MCF 10A (cell line): ENCODE measurements at places on chromosomes 13 and 19.

DNA sequence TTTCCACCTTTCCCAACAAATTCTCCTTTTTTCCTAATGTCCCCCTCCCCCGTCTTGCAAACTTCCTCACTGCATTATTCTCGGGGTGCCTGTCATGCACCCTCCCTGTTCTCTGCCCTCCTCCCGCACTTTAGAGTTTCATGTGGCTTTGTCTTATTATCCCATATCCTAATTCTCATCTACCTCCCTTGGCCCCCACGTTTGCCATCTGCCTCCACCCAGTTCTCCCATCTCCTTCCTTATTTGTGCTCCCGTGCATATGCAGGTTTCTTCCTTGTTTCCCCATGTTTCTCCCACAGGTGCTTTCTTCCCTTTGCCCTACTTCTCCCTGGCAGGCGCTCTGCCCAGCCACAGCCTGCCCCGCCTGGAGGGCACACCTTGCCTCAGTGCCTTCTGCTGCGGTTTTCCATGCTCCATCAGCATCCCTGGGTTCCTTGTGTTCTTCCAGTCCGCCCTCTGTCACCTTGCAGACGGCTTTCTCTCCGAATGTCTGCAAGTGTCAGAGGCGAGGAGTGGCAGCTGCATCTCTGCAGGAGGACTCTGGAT is 1.5 kb downstream of the SPATA13 start:
- DNase-seq, result peak; percentile 3

DNA sequence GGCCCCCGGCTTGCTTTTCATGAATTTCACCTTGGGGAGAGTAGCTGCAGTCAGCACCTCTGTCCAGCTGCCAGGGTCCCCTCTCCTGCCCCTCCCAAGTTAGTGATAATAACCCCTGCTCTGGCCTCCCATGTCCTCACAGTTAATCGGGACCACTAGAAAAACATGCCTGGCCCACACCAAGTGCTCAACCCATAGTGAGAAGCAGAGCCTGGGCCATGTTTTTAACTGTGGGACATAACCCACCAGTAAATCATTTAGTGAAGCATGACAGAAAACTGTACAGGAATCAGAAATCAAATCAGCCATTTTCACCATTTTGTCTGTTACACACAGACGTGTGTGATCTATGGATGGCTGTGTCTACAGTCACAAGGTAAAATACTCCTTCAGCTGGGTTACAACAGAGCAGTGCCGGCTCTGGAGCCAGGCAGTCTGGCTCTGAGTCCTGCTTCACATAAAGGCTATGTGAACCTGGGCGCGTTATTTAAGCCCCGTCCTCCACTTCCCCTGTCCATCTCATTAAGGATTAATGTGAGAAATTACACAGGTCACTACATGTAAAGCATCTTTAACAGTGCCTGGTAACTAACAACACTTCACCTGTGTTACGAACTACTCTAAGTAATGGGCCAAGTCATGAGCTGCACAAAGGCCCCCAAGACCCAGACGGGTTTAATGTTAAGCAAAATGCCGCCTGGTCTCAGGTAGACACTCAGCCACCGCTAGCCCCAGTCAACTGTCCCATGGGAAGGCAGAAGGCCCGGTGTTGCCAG is 7.6 kb upstream of the ECH1 start:
- no peak for DNase-seq

DNA sequence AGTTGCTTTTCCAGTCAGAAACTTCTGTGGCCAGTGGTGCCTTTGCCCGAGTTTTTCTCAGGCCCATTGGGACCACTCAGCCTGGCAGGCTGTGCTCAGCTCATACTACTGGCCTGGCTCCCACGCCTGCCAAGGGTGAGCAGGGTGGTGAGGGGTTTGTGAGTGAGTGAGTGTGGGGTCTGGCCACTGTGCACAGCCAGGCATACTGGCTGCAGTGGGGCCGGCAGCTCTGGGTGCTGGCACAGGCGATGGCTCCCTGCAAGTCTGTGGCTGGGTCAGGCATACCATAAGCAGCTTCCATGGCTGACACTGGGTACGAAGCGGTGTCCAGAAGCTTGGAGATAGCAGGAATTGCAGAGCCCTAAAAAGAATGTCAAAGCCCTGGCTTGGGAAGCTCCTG is 161.0 kb downstream of the SLITRK6 start:
- DNase-seq, result no peak

DNA sequence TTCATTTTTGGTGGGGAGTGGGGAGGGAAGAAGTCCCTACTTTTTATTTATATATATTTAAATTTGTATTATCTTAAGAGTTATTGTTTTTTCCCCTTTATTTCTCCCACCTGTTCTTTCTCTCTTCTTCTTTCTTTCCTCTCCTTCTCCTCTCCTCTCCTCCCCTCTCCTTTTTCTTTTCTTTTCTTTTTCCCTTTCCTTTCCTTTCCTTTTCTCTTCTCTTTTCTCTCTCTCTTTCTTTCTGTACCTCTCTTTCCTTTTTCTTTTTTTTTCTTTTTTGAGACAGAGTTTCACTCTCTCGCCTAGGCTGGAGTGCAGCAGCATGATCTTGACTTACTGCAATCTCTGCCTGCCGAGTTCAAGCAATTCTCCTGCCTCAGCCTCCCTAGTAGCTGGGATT is 1.9 kb downstream of the BCKDHA start:
- no peak for DNase-seq

- DNase-seq, result no peak
Observed at GRCh38 chr19:14070268-14071050, 2.1 kb upstream of the MISP3 start.

GRCh38 chr13:20828539-20829364 is 55.0 kb upstream of the EEF1AKMT1 start:
- peak; percentile 76 for DNase-seq

DNA sequence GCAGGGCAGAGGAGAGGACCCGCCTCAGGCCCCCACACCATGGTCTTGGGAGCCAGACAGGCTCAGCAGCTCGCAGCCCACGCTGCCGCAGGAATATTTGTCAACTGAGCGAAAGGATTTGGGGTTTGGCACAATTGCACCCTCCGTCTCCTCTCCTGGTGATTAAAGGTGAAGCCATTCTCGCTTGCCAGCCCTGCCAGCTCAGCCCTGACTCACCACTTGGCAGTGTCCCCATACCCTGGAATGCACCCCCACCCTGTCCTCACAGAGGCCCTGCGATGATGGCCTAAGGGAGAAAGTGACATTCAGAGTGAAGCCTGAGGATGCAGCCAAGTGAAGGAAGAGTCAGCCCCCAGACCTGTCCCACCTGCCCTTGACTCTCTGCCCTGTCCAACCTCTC is 18.8 kb downstream of the CYTH2 start:
- DNase-seq, result peak; percentile 97

- DNase-seq, result no peak
Observed at GRCh38 chr13:70864731-70865130, 756.5 kb upstream of the KLHL1 start.

DNA sequence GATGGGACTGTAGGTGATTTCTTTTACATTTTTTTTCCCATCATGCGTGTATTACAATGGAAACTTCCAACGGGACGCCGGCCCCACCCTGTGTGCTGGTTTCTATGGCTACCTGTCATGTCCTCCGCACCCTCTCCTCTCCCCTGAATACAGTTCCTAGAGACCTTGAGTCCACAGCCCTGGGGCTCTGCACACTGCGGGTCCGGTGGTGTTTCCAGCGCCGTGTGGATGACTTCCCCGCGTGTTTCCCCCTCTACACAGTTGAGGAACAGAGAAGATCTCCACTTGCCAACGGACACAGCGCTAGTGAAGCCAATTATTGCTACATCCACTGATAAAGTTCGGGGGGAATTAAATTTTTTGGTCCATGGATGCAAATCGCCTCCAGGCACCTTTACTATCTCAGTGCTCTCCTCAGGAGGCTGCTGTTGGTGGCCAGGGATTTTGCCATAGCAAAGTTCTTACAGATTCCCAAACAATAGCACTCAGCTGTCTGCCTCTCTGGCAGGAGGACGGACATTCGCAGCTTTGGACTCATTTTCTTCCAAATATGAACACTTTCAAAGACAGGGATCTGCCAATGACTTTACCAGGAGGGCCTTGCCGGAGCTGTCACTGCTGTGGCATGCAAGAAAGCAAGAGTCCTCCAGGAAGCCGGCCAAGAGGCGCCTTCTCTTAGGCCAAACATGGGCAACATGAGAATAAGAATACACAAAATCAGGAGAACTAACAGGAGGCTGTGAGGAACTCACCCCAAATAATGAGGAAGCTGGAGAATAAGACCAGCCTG is 39.3 kb upstream of the GAS6 start:
- DNase-seq, result no peak

DNA sequence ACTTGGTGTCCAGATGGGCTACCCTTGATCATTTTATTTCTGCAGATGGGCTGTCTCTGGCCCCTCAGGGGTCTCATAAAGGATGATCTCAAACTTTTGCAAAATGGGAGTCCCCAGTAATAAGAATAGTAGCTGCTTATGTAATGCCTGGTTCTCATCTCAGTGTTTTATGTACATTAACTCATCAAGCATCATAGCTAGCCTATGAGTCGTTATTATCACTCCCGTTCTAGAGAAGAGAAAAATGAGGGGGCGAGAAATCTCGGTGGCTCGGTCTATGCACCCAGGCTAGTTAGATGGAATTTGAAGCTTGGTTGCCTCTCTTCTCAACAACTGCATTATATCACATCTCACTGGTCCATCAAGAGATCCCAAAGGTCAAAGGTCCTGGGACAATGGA is 3.4 kb downstream of the CACNG6 start:
- no peak for DNase-seq

GRCh38 chr19:53626486-53626885 is 5.3 kb upstream of the DPRX start:
- DNase-seq, result no peak

- DNase-seq, result peak; percentile 94
Observed at GRCh38 chr13:106471957-106472543, 63.4 kb downstream of the EFNB2 start.

- peak; percentile 55 for DNase-seq
Observed at GRCh38 chr13:86080340-86080995, 281.2 kb upstream of the SLITRK6 start.

- no peak for DNase-seq
Observed at GRCh38 chr19:30634996-30635975, 263.1 kb downstream of the ZNF536 start.

GRCh38 chr13:109162248-109163036 is 533.0 kb downstream of the MYO16 start:
- peak; percentile 28 for DNase-seq

DNA sequence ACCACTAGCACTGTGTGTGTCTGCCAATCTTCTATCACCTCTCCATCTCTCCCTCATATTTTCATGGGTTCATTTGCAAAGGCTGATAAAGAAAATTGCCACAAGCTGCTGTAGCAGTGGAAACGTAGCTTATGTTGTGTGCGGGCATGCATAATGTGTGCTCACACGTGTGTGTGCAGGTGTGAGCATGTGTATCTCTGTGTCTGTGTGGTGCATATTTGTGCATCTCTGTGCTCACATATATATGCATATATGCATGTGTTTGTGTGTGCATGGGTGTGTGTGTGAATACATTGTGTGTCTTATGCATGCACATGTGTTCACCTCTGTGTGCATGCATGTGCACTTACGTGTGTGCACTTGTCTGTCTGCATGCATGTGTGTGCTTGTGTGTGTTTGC is 181.8 kb upstream of the UBL3 start:
- no peak for DNase-seq

GRCh38 chr13:98490195-98490836 is 86.6 kb downstream of the STK24 start:
- no peak for DNase-seq

- DNase-seq, result no peak
Observed at GRCh38 chr19:3766520-3766919, 4.0 kb downstream of the MRPL54 start.

DNA sequence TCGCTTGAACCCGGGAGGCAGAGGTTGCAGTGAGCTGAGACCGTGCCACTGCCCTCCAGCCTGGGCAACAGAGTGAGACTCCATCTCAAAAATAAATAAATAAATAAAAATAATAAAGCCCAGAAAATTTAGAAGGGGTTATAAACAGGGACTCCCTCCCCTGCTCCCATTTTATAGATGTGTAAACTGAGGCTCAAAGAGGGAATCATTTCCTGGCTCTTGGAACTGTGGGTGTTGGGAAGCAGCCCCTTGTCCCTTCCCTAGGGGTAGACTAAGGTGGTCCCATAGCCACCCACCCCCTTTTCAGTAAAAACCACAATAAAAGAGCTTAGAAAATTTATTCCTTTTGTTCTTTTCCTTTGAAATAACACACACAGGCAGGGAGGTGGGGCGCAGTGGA is 6.2 kb upstream of the SLC25A41 start:
- no peak for DNase-seq

- DNase-seq, result no peak
Observed at GRCh38 chr19:41862445-41862986, 2.5 kb downstream of the RPS19 start.

DNA sequence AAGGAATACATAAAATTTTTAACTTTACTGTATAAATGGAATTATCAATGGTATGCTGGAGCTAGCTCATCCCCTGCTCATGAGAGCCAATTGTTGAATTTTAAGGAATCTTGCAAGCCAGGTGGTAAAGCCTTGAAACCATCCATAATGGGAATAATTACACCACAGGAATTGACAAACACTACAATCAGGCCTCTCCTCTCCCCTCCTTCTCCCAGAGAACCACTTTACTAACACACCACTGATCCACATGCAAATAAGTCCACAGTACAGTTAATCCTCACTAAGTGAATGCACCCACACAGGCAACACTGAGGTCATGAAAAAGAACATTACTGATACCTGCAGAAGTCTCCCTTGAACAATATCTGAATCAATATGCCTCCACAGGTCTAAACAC is 140.5 kb downstream of the KLF12 start:
- DNase-seq, result no peak

DNA sequence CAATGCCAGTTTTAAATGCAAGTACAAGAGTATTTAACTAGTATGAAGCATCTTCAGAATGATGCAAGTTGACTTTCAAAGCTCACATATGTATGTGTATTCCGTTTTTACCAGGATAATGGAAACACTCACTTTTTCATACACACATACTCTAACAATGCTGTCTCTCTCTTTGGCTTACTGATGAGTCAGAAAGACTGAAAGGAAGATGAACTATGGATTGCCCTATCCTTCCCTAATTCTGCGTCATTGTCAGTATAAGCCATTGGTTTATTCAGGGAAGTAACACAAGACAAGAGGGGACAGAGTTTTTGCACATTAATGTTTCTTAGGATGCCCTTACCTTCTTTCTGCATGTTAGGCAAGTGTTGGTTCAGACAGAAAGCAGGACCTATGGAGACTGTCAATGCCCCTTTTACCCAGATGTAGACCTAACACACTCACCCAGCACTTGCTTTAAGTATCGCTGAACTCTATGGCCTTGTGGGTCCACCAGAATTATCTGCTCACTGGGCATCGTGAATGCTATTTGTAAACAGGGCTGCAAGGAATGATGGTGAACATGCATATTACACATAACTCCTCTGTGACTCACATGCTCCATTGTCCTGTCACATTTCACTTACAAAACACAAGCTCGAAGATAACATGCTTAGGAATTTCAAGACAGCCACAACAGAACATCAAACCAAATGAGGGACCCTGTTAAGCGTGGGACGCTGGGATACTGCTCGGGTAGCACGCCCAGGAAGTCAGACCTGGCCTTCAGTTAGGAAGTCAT is 10.0 kb upstream of the OXGR1 start:
- peak; percentile 38 for DNase-seq

DNA sequence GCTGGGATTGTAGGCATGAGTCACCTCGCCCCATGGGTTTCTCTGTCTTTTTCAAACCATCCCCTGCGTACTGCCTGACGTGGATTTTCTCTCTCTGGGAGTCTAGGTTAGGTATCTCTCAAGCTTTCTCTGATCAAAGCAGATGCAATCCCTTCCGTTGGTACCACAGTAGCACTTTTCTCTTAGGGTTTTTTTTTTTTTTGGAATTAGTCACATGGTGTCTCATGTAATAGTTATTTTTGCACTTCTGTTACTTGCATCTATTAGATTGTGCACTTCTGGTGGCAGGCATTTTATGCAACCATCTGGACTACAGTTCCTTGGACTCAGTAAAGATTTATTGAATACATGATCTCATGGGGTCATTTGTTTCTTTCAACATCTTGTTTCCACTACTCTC is 72.1 kb downstream of the GPC6 start:
- no peak for DNase-seq
